RPMI7951 (cell line): ENCODE measurements at places on chromosomes 2 and 18. TPM values are rescaled to one million over a fixed set of nuclear protein-coding genes. Genes with fewer than 3 reads are reported as not detected.

IL36B gene
- total RNA-seq = not detected in 2 replicates

CYRIA gene
- 0.12 and 0.20 TPM in 2 replicates for total RNA-seq

LRP1B gene
- total RNA-seq = not detected in 2 replicates

DNA sequence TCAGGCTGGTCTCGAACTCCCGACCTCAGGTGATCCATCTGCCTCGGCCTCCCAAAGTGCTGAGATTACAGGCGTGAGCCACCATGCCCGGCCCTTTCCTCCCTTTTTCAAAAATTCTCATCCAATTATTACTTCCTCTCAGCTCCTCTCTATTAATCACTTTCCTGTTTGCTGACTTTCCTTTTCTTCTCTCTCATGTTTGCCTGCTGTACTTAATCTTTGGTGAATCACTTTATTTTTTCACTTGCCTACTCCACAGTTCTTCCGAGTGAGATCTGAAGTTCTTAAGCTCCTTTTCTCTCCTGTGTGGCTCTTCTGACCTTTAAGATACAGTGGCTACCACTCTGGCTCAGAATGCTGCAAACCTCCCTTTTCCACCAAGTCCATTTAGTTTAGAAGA, 126.3 kb upstream of the SERTAD2 start:
- DNase-seq = no peak

- DNase-seq = peak; percentile 39
Observed at GRCh38 chr2:230068651-230069055, at the start of gene SLC16A14. Gene SLC16A14 (minus strand): TSS chr2:230068924. CDS start chr2:230059352, 9,572 bp downstream.

DNA sequence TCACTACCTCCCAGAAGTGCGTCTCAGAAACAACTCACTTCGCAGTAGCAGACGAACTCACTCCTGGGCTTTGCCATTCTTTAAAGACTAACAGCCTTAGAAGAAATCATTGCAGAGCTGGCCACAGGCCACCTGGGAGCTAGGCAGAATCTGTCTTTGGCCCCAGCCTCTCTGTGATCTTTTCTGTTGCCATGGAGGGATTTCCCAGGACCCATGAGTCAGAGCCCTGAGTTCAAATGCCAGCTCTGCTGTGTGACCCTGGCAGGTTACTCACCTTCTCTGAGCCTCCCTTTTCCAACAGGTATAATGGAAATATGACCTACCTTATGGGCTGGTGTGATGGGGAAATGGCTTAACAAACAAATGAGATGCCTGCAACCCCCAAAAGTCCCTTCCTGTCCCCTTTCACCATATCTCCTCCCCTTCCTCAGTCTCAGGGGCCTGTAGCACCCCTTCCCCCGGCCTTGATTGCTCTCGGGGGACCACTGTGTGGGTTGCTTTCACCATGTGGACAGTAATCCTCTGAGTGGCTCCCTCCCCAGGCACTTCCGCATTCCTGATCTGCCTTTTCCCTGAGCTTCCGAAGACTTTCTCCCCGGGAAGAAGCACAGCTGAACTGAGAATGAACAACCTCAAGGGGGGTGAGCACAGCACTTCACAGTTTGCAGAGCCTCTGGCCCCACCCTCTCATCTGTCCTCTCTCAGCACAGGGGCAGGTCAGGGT, 34.0 kb upstream of the SLC66A3 start:
- DNase-seq = peak; percentile 45

GRCh38 chr2:236998758-236999157, 86.9 kb upstream of the COPS8 start:
- no peak for DNase-seq

- DNase-seq = no peak
Observed at GRCh38 chr2:24658531-24659202, 134.5 kb downstream of the PTRHD1 start.

DNA sequence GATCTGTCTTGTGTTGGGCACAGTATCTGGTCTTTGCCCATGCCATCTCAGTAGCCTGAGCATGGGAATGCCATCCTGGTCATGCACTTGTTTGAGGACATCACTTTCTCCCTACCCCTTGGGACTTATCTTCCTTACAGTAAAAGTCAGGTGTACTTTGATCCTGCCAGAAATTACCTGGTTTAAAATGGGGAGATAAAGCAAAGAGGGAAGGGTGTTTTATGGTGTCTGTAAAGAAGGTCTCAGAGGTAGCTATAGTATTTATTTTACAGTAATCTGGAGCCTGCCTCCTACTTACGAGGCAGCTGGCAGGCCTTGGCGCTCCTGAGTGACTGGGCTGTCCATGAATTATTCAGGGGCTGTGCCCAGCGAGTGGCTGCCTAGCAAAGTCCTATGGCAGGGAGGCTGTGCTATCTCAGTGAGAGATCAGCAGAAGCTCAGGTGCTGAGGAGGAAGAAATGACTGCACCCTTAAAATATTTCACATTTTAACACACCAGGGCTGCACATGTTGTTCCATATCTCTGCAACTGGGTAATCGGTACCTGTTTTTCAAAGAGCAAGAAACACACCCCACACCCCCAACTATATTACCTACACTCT, 93.9 kb downstream of the SPTBN1 start:
- no peak for DNase-seq

DNA sequence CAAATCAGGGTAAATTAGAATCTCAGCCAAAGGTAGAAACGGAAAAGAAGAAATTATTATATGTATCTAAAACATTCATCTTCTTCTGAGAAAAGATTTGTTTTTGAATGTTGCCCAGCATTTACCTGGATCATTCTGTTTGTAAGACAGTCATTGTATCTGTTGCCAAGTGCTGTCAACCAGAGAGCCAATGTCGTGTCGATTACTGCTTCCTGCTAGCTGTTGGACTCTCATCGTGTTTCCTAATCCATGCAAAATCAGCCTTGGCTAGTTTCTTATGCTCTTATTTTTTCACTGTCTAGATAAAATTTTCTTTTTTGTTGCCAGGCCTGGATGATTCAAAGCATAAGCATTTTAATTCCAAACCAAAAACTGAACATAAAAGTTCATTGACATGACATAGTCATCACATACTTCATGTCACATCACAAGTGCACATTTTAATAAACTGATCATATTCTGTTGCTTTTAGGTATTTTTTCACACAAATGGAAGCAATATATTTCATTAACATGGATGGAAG, 202.3 kb downstream of the KCNH7 start:
- DNase-seq = no peak

DNA sequence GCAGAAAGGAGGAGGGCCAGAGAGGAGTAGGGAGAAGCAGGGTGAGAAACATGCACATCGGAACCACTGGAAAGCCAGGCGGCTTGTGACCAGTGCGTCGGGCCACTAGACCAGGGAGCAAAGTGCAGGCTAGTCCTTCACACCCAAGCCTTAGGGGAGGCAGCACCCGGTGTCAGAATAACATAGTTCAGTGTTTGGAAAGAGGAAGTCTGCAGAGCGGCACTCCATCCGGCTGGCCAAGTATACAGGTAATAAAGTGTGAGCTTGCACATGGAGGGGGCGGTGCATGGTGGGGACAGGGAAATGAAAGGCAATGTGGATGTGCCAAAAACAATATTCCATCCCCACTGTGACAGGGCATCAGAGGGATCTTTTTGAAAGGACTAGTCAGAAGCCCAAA, 69.7 kb downstream of the ZNF521 start:
- DNase-seq = no peak

DNA sequence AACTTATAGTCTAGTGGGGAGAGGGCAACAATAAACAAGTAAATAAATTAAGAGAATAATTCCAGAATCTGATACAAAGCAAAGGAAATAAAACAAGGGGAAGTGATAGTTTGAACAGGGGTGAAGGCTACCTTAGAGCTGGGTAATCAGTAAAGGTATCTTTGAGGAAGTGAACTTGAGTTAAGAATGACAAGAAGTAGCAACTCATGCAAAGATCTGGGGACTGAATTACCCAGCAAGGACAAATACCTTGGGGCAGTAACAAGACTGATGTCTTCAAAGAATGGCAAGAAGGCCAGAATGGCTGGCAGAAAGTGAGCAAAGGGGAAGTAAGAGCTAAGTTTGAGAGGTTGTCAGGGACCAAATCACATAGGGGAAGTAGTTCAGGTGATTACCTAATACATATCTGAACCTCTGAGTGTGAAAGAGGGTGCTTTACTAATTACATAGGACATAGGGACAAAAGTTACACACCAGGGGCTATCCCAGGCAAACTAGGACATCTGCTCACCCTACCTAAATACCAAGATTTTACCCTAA, 244.6 kb upstream of the HNRNPA3 start:
- no peak for DNase-seq

DNA sequence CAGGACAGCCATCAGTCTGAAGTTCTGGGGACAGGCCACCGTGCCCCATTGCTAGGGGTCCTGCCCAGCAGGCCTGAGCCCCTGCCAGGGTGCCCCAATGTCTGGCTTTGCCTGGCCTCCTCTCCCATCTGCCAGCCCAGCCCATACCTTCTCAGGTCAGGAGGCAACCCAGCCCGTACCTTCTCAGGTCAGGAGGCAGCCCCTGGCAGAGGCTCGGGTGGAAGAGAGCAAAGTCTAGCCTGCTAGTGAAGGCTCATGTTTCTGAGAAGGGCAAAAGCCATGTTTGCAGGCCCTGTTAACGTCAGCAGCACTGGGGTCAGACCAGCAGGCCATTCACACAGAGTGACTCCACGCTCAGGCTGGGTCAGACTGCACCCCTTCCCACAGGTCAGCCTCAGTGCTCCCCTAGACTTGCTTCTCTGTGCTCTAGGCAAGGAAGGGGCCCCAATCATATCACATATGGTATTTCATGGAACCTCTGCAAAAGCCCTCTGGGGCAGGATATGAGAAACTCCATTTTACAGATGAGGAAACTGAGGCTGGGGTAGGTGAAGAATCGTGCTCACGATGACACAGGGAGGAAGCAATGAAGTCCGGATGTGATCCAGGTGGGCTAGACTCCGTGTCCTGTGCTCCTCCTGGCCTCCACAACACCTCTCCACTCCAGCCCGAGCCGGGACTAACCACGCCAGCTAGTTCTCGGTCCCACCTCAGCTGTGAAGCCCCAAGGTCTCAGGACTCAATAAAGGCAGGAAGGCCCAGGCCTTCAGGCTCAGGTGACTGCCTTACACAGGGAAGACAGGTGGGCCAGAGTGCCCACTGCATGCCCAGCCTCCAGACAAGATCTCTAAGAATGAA, 9.5 kb downstream of the SDC1 start:
- DNase-seq = no peak

DNA sequence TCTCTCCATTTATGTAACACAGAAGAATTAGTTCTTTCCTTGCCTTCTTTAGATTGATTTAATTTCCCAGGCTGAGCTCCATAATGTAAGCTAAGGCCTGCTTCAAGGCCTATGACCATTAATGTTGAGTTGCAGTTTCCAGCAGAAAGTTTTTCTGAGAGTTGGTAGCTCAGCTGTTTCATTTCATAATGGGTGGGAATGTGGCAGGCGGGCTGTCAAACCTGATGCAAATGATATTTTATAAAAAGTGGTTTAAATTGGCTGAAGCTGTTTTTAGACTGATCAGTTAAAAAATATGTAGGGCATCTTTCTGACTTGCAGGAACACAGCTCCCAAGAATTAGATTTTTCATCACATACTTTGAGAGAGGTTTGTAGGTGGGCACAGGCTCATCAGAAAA, 40.4 kb upstream of the FSHR start:
- DNase-seq = no peak

- no peak for DNase-seq
Observed at GRCh38 chr2:240251848-240252190, 111.4 kb upstream of the OTOS start.

DNA sequence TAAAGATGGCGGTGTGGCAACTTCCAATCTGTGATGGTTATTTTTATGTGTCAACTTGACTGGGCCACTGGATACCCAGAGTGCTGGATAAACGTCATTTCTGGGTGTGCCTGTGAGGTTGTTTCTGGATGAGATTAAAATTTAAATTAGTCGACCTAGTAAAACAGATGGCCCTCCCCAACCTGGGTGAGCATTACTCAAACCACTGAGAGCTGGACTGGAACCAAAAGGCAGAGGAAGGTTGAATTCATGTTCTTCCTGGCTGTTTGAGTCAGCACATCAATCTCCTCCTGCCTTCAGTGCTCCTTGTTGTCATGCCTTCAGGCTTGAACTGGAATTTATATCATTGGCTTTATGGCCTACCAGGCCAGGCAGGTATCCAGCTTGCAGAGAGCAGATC, 190.8 kb upstream of the RGPD4 start:
- DNase-seq = peak; percentile 96

GRCh38 chr18:28541276-28541930, 364.5 kb upstream of the CDH2 start:
- DNase-seq = no peak
